ENCODE measurements at places on chromosomes 7 and 10.
A peak's percentile ranks its signal among the peaks of the same experiment; 100 is the strongest.

DNA sequence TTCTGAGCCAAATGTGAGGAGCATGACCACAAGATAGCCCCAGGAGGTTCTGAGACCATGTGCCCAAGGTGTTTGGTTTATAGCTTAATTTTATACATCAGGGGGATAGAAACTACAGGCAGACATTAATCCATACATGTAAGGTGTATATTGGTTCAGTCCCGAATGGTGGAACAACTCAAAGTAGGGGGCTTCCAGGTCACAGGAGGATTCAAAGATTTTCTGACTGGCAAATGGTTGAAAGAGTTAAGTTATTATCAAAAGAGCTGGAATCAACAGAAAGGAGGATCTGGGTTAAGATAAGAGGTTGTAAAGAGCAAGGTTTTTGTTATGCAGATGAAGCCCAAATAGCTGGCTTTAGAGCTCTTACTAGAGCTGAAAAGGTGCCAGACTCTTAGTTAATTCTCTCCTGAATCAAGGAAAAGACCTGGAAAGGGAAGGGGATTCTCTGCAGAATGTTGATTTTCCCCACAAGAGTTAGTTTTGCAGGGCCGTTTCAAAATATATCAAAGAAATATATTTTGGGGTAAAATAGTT, 640.0 kb downstream of the IPMK start:
- DNase-seq = no peak

DNA sequence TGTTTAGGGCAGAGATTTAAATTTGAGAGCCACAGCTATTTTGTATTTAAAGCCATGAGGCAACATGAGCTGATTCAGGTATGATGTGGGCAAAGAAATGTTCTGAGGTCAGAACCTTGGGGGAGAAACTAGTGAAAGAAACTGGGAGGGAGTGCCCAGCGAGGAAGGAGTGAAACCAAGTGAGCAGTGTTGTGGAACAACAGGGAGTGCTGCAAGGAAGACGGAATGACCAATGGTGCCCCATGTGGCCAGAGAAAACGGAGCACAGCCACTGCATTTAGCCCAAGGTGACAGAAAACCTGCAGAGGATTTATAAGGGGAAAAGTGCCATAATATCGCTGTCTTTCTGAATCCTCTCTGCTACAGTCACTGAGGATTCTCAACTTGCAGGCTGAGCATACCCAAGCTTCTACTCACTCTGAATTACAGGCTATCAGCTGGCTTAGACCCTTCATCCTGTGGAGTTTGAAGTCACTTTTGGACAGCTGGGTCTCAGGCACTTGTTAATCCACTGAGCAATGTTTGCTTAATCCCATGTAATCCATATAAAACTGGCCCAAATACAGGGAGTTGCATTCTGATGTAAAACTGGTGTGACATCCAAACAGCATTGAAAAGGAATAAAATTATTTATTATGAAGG, 777.3 kb downstream of the CCSER2 start:
- DNase-seq = no peak

GRCh38 chr10:11280187-11280932, 262.7 kb downstream of the CELF2 start:
- no peak for DNase-seq

DNA sequence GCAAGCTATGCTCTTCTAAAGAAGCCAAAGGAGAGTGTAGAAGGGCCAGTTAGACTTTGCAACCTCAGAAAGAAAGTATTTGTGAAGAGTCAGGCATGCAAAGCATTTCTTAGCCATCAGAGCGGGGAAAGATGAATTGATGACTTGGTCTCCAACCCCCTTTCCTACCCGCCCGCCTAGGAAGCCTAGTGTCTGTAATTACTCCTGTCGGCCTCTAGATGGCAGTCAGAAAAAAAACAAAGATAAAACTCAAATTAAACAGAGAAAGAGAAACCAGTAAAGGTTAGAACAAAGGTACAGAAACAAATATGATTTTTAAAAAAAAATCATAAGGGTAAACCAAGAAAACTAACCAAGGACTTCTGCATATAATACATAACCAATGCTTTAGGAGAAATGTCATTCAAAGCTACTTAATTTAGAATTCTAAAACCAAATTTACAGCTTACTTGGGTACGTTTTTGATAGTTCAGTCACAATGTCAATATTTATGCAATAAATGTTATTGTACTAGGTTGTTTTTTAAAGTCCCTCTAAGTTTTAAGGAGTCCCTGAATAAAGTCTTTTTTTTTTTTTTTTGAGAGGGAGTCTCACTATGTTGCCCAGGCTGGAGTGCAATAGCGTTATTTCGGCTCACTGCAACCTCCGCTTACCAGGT, 97.6 kb downstream of the LYZL1 start:
- no peak for DNase-seq

GRCh38 chr10:108399465-108399864, 1235.0 kb upstream of the SORCS1 start:
- DNase-seq = no peak

GRCh38 chr7:152330827-152331226, 105.0 kb downstream of the KMT2C start:
- no peak for DNase-seq

DNA sequence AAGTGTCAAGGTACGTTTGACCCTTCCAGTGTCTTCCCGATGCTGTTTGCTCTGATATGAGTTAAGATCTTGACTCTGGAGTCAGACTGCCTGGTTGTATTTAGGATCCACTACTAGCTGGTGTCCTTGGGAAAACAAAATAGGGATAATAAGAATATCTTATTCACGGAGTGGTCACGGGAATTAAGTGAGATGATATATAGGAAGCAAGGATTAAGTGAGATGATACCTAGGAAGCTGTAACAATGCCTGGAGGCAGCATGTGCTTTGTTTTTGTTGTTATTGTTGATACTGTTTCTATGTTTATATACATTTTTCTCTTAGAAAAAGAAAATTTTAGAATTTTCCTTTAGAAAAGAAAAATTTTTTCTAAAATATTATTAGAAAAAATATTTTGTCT, 87.0 kb downstream of the LYZL1 start:
- DNase-seq = no peak

- peak; percentile 41 for DNase-seq
Measured at GRCh38 chr10:995559-995926, 7.3 kb downstream of the GTPBP4 start.

GRCh38 chr7:106062521-106062931, 49.6 kb downstream of the SYPL1 start:
- DNase-seq = no peak

DNA sequence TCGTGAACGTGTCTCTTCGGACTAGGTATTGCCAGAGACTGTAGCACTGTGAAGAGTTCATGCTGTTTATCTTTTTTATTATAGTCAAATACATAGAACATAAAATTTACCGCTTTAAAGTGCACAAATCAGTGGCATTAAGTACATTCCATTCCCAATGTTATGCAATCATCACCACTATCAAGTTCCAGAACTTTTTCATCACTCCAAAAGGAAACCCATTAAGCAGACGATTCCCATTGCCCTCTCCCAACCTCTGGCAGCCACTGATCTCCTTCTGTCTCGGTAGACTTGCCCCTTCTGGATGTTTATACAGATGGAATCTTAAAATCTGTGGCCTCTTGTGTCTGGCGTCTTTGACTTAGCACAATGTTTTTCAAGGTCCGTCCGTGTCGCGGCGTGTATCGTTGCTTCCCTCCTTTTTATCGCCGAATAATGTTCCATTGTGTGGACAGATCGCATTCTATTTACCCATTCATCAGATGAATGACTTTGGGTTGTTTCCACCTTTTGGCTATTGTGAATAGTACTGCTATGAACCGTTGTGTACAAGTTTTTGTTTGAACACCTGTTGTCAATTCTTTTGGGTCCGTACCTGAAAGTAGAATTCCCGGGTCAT, 2.7 kb downstream of the PROSER2 start:
- DNase-seq = no peak

DNA sequence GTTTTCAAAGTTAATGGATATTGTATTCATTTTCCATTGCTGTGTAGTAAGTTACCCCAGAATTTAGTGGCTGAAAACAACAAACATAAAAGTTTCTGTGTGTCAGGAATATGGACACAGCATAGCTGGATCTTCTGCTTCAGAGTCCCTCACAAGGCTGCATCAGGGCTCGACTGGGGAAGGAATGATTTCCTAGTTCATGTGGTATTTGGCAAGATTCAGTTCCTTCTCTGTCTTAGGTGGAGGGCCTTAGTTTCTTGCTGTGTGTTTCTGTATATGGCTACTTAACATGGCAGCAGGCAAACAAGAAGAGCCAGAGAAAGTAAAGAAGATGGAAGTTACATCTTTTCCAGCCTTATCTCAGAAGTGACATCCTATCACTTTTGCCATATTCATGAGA, 51.1 kb downstream of the TPST1 start:
- no peak for DNase-seq
